BE2C (cell line): ENCODE measurements at places on chromosomes 4 and X.

- DNase-seq = no peak
These were observed 30.2 kb downstream of the CRLF2 start for GRCh38 chrX:1182211-1182610.

DNA sequence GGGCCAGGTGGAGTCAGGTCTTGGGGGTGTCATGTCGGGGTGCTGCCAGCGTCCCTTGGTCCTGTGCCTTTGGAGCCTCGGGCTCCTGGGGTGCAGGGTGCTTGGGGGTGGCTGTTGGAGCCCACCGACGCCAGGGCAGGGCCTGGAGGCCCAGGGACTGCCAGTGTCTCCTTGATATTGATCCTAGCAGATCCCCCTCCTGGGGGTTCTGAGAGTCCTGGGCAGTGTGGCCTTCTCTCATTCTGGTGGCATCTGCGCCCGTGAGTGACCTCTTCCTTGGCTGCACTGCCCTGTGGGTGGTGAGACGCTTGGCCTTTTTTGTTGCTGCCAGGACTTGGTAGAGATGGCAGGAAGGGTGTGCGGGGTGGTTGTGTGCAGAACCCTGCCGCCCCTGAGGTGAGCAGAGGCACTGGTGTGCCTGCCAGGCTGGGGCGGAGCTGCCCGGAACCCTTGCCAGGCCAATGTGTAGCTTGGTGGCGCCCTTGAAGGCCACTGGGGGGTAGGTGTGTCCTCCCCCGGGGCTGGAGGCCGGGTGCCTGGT lies 7.0 kb downstream of the NAT8L start:
- DNase-seq = no peak

DNA sequence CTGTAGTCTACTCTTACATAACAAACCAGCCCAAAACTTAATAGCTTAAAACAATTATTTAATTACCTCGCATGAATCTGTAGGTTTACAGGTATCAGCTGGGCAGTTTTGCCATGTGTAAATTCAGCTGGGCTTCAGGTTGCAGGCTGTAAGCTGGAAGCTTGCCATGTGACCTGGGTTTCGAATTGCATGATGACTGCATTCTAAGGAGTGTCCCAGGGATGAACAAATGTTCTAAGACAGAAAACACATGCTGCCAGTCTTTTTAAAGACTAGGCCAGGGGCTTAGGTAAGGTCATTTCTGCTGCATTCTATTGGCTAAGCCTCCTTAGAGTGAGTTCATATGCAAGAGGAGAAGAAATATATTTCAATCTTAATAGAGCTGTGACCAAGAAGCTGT lies 44.8 kb downstream of the GRIA2 start:
- DNase-seq = no peak

- DNase-seq = no peak
These were observed 103.7 kb downstream of the POU4F2 start for GRCh38 chr4:146742416-146742815.

- DNase-seq = no peak
These were observed 63.7 kb upstream of the PLAC1 start for GRCh38 chrX:134721766-134722532.

GRCh38 chr4:27836523-27836922 lies 975.9 kb downstream of the STIM2 start:
- no peak for DNase-seq

- DNase-seq = no peak
These were observed 76.8 kb upstream of the RBMXL3 start for GRCh38 chrX:115112411-115112810.

GRCh38 chrX:82534086-82534597 lies 973.9 kb upstream of the POU3F4 start:
- DNase-seq = no peak

GRCh38 chr4:39104255-39104654 lies 42.2 kb downstream of the KLHL5 start:
- DNase-seq = no peak

DNA sequence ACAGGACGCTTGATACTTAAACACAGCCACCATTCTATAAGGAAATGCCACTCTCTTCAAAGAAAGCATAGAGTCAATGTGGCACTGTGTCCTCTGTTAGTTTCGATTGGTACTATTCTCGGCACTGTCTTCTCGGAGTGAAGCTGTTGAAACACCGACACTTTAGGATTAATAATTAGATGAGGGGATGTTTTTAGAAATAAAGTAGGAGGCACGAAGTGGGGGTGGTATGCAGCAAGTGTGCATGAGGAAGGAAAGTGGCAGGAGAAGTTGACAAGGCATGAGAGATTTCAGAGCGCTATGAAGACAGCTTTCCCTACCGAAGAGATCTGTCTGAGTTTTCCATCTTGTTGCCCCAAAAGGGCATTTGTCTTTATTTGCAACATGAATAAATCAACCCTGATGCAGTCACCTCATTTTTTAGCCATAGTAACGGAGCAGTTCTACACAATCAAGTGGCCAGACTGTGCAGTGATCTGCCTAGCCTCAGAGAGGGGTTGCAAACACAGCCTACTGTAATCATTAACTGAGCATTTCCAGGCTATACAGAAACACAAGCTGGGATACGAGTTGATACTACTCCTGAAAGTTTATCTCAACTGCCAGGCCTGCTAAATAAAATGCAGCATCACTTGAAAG lies 8.3 kb downstream of the GPRIN3 start:
- no peak for DNase-seq

DNA sequence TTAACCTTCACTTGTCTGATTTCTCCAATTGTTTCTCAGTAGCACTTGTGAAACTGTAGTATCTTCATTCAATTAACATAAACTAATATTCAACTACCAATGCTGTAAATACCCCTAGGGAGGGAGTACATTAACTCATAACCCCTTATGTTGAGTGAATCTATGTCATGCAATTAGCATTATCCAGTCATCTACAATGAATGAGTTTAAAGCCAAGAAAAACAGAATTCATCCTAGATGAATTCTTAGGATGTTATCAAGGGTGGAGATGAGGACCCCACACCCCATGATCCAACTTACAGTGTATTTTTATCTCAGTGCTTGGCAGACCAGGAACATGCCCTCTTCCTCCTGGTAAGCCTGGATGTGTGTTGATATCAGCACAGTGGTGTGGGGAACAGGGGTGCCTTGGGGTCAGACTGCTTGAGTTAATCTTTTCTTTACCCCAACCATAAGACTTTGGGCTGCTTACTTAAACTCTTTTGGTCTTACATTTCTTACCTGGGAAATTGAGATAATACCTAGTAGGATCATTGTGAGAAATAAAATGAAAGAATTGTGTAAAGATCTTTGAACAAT lies 62.1 kb upstream of the SCOC start:
- no peak for DNase-seq

- no peak for DNase-seq
These were observed 66.8 kb downstream of the SPIN3 start for GRCh38 chrX:56928546-56928945.

DNA sequence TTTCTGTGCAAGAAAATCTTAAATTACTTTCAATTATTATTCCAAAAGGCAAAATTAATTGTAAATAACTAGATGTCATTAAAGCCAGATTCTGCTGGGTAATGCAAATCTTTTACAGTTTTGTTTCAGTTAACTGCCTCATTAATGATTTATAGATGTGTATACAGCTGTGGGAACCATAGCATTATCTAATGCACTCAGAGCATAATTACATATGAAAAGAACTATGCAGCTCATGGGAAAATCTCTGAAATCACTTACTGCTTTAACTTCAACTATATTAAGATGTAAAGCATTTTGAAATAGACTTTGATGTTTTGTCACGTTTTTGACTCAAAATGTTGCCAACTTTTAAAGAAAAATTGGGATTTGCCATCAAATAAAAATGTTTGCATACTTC lies 630.3 kb upstream of the KLHL4 start:
- no peak for DNase-seq

DNA sequence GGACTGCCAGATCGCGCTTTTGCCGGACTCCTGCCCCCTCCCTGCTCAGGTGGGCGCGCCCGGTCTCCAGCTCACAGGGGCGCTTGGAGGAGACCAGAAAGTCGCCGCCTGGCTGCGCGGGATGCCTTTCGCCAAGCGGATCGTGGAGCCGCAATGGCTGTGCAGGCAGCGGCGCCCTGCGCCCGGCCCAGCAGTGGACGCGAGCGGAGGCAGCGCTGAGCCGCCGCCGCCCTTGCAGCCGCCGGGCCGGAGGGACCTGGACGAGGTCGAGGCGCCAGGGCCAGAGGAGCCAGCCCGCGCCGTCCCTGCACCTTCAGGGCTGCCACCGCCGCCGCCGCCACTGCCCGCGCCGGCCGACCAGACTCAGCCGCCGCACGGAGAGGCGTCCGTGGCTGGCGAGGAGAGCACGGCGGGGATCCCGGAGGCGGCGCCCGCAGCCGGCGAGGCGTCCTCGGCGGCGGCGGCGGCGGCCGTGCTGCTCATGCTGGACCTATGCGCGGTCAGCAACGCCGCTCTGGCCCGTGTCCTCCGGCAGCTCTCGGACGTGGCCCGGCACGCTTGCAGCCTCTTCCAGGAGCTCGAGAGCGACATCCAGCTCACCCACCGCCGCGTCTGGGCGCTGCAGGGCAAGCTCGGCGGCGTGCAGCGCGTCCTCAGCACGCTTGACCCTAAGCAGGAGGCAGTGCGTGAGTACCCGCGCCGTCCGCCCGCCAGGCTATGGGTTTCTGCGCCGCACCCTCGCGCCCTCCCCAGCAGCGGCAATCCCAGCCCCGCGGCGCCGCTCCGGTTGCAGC lies 834 bp downstream of the NHS start:
- peak; percentile 24 for DNase-seq

GRCh38 chr4:11471618-11472017 lies 42.9 kb upstream of the HS3ST1 start:
- DNase-seq = no peak

GRCh38 chr4:79267671-79268070 lies 58.2 kb downstream of the NAA11 start:
- no peak for DNase-seq

DNA sequence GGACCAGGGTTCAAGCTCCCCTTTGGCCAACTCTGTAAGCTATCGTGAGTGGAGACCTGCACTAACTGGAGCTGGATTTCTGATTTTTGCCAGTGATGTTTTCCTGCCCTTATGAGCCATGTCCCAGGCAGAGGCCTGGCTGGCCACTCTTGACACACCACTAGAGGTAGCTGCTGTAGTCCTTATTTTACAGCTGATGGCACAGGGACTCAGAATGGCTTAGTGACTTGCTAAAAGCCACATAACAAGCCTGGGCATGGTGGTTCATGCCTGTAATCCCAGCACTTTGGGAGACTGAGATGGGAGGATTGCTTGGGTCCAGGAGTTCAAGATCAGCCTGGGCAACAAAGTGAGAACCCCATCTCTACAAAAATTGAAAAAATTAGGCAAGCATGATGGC lies 33.4 kb downstream of the CYTL1 start:
- no peak for DNase-seq

DNA sequence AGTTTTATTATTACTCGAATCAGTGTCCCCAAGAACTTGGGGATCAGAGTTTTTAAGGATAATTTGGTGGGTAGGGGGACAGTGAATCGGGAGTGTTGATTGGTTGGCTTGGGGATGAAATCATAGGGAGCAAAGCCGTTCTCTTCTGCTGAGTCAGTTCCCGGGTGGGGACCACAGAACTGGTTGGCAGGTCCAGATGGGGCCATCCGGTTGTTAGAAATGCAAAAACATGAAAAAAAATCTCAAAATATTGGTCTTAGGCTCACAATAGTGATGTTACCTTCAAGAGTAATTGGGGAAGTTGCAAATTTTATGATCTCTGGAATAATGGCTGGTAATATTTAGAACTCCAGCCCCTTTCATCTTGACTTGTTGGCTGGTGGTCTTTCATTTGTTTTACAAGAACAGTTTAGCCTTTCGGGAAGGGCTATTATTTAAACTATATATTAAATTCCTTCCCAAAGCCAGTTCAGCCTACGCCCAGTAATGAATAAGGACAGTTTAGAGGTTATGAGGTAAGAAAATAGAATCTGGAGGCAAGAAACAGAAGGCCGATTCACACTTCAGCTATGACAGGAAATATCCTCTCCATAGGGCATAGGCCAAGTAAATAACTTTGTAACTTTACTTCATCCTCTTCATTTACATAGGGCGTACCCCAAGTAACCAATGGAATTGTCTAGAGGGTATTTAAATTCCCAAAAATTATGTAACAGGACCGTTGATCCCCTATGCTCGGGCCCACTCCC lies 164.1 kb upstream of the STS start:
- DNase-seq = no peak

GRCh38 chr4:40840255-40840984 lies 90.7 kb downstream of the NSUN7 start:
- no peak for DNase-seq
